T-helper 2 cell treated with Interferon-gamma antibody and Interleukin-4, amounts not matched to agents 5 μg/mL and 100 μg/mL, for 36 hours (primary cell): ENCODE measurements at places on chromosomes 11 and 22.

GRCh38 chr11:10780040-10780439 lies 28.7 kb downstream of the EIF4G2 start:
- H3K4me1 ChIP-seq = no peaks in the 10 kb centered on the region
- no peak overlapping the region for H3K27ac ChIP-seq
- no peaks in the 10 kb centered on the region for H3K27me3 ChIP-seq
- DNase-seq = no peak
- peaks cover 32% of the 10 kb centered on the region for H3K36me3 ChIP-seq

DNA sequence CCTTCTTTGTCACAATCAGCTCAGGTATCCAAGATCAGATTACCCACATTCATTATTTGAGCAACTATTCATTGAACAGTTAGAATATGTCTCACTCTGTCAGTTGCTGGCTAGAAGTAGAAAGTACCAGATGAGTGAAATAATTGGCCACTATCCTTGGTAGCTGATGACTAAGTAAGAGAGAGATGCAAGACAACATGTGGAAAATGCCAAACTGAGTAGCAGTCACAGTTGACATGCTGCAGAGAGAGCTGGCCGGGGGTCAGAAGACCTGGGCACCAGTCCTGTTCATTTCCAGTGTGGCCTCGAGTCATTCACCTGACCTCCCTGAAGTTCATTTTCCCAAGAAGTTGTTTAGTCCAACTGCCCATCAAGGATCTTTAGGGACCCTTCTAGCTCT lies 22.5 kb upstream of the SMIM35 start:
- no peaks in the 10 kb centered on the region for H3K36me3 ChIP-seq
- H3K4me1 ChIP-seq = peaks cover under 1% of the 10 kb centered on the region
- no peak overlapping the region for H3K27ac ChIP-seq
- no peak overlapping the region for H3K4me3 ChIP-seq
- H3K27me3 ChIP-seq = peaks cover 7% of the 10 kb centered on the region

GRCh38 chr11:114215871-114216795 lies 80.1 kb upstream of the NNMT start:
- H3K4me1 ChIP-seq = peaks cover 52% of the 10 kb centered on the region
- peaks cover 14% of the 10 kb centered on the region for H3K36me3 ChIP-seq
- H3K27me3 ChIP-seq = peaks cover 21% of the 10 kb centered on the region
- peak; percentile 10 for DNase-seq
- peak overlapping the region; percentile 72 for H3K4me3 ChIP-seq

- no peak overlapping the region for H3K4me3 ChIP-seq
- no peaks in the 10 kb centered on the region for H3K36me3 ChIP-seq
- no peak for DNase-seq
- no peaks in the 10 kb centered on the region for H3K27me3 ChIP-seq
- no peak overlapping the region for H3K27ac ChIP-seq
These were observed 459.3 kb downstream of the NTM start for GRCh38 chr11:131829725-131830124.
